ENCODE measurements at places on chromosomes 11 and 22.

- no peak within 1 kb of the TSS for H3K27ac ChIP-seq
- no peaks in the 10 kb centered on the region for H3K36me3 ChIP-seq
- peaks cover 40% of the 10 kb centered on the region for H3K4me1 ChIP-seq
- H3K27me3 ChIP-seq, result no peaks in the 10 kb centered on the region
- H3K4me3 ChIP-seq, result no peak within 1 kb of the TSS
Observed at GRCh38 chr22:37486224-37486845, at the start of gene MFNG. Gene MFNG (minus strand): TSS chr22:37486384. CDS start chr22:37486177, 207 bp downstream.

DNA sequence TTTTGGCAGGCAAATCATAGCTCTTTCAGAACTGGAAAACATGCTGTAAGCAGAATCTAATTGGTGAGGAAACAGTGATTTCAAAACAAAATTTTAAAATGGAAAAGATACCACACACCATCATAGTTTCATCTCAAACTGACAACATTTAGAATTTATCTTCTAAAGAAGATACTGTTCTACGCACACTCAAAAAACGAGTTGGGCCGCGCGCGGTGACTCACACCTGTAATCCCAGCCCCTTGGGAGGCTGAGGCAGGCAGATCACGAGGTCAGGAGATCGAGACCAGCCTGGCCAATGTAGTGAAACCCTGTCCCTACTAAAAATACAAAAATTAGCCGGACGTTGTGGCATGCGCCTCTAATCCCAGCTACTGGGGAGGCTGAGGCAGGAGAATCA, 44.2 kb upstream of the ADSL start:
- no peaks in the 10 kb centered on the region for H3K27me3 ChIP-seq
- no peaks in the 10 kb centered on the region for H3K4me1 ChIP-seq
- DNase-seq, result no peak
- no peak overlapping the region for H3K27ac ChIP-seq

GRCh38 chr11:127451861-127452260, 451.3 kb upstream of the KIRREL3 start:
- no peak for DNase-seq
- no peaks in the 10 kb centered on the region for H3K4me1 ChIP-seq
- no peak overlapping the region for H3K27ac ChIP-seq
- no peaks in the 10 kb centered on the region for H3K27me3 ChIP-seq
- H3K4me3 ChIP-seq, result no peak overlapping the region

DNA sequence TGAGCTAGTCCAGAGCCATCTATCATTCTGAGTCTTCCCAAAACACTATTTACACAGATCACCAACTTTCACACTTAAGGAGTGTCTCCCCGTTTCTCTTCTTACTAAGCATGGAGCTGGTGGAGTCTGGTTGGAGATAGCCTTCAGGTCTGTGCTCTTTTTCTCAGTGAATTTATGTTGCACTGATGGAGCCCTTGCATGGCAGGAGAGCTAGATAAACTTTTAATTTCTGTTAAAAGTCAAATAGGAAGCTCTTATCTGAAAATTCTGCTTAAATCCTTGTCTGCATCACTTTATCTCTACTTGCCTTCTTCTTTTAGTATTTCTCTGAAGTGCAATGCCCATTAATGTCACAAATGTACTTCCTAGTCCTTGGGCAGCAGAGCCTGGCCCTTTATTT, 63.4 kb downstream of the ST3GAL4 start:
- H3K27me3 ChIP-seq, result no peaks in the 10 kb centered on the region
- H3K36me3 ChIP-seq, result no peaks in the 10 kb centered on the region
- H3K4me1 ChIP-seq, result peaks cover 21% of the 10 kb centered on the region
- H3K4me3 ChIP-seq, result no peak overlapping the region
